ENCODE measurements at places on chromosomes 3 and 15.

GRCh38 chr3:17038141-17038540, 153.4 kb downstream of the PLCL2 start:
- DNase-seq = no peak

GRCh38 chr3:79497447-79498111, 270.2 kb downstream of the ROBO1 start:
- DNase-seq = no peak

GRCh38 chr15:62931650-62932049, 110.9 kb upstream of the TPM1 start:
- no peak for DNase-seq

GRCh38 chr3:160668454-160668853, 8.5 kb upstream of the ARL14 start:
- no peak for DNase-seq

DNA sequence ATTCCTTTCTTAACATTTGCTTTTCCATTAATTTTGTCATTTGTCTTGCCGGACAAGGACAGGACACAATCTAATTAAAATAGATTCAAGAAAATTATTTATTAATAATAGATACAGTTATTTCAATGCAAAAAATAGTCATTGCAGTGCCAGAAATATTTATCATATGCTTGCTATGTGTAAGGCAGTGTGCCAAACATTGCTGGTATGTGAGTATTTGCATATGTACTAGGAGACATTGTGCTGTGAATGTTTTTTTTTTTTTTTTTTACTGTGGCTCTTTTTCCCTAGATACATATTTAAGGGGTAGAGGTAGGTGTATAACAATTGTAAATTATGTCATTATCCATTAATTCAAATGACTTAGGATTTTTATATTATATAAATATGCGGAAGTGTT, 23.3 kb downstream of the SPRED1 start:
- no peak for DNase-seq

- DNase-seq = no peak
These were observed 60.5 kb downstream of the ITGB5 start for GRCh38 chr3:124826703-124827102.

DNA sequence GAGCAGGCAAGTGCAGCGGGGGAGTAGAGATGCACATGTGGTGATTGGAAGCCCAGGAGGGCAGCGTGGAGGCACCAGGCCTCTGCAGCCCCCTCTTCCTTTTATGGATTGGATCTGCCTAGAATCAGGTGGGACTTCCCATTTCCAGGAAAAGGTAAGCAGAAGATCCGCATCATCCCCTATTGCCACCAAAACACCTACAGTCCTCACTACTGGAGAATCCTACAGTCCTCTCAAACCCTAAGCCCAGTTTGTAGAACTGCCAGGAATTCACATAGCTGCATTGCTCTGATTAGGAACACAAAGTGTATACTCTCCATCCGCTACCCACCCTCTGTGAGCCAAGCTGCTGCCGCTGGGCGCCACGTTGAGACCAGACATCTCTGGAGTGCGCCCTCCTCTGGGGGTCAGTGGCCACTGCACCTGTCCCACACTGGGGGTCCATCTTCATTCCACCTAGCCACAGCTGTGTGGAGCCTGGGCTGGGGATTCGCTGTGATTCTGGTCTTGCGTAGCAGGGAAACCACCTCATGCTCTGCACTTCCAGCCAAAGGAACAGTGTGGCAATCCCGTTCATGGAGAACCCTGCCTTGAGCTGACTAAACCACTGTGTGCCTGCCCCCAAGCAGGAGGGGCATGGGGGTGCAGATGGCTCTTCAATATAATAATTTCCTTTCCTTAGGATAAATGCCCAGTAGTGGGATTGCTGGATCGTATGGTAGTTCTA, 88.9 kb upstream of the PTX3 start:
- DNase-seq = no peak

- DNase-seq = no peak
These were observed 28.6 kb upstream of the SEMA3F start for GRCh38 chr3:50126287-50127211.

DNA sequence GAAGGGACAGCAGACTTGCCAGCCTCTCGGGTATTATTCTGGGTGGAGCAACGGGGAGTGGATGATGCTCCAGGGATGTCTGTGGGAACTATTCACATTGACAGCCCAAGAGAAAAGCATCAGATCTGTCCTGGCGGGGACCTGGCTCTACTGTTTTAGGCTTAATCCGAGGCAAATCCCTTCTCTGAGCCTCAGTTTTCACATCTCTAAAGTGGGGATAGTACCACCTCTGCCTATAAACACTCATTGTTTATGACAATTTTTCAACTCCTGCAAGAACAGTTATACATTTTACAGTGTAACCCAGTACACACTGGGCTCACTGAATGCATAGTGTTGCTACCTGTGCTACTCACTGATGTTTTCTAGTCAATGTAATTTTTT, 9.3 kb downstream of the PDIA5 start:
- DNase-seq = no peak

GRCh38 chr3:10226293-10226692, 22.0 kb upstream of the TATDN2 start:
- no peak for DNase-seq

GRCh38 chr3:160210799-160211221, 14.4 kb upstream of the C3orf80 start:
- no peak for DNase-seq

- DNase-seq = no peak
These were observed 23.5 kb downstream of the KIF9 start for GRCh38 chr3:47259114-47259513.

DNA sequence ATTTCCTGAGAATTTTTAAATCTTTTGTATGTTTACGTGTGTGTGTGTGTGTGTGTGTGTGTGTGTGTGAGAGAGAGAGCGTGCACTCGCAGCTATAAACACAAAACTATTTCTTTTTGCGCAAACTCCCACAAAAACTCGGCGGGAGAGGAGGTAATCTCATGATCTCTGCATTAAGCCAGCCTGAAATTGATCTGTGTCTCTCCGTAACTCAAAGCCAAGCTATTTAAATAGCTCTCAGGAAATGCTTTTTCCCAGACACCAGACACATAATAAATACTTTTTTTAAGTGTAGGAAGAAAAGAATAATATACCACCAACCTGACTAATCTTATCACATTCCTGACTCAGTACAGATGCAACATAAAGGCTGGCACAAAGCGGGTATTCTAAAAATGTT, 226.8 kb downstream of the MAGI1 start:
- no peak for DNase-seq

- no peak for DNase-seq
These were observed 51.0 kb downstream of the CHDH start for GRCh38 chr3:53795176-53795575.

GRCh38 chr15:91526424-91526823, 327.1 kb upstream of the SLCO3A1 start:
- no peak for DNase-seq

DNA sequence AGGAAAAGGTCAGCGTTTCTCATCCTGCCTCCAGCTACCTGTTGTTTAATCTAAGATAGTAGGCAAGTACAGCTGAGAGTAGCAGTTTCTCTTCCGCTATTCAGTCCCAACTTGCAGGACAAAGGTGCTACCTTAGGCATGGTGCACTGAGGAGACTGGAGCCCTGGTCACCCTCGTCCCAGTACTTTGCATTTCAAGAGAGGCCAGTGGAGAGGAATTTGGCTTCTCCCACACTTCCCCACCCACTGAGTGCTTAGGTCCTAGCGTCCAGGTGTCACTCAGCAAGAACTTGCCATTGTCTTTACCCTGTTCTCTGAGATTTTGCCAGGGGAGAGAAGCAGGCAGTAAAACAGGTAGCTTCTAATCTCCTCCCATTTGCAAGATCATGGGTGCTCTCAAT, 12.5 kb upstream of the RPN1 start:
- no peak for DNase-seq

- no peak for DNase-seq
These were observed 267.7 kb downstream of the XXYLT1 start for GRCh38 chr3:195003006-195003892.

DNA sequence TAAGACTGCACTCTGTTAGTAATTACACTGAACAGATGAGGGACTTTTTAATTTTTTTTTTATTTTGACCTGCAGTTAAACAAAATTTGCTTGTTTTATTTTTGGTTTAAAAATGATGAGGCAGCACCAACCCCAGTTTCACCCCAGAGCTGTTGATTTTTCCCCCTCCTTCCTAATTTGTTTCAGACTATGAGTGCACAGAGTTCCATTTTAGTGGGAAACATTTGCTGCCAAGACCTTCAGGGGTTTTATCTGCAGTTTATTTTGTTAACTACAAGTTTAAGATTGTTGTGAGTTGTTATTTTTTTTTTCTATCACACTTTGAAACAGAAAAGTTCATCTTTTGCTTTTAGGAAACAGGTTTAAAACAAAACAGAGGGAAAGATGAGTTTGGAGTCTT, 455.9 kb upstream of the NR2F2 start:
- no peak for DNase-seq

DNA sequence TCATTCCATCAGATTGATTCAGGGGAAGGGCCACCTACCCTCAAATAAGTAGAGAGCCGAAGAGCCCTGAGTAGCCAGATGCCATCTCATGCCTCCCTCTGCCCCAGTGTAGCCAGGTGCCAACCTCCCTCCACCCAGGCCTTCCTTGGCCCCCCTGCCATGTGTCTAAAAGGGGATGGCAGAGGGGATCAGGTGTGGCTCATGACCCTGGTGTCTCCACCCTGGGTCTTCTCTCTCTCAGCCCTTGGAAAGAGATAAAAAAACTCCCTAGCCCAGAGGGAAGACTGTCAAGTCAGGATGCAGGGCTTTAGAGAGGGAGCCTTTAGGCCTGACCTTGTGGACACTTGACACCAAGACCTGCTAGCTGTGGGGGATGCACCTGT, 5.2 kb downstream of the GRM2 start:
- DNase-seq = no peak

DNA sequence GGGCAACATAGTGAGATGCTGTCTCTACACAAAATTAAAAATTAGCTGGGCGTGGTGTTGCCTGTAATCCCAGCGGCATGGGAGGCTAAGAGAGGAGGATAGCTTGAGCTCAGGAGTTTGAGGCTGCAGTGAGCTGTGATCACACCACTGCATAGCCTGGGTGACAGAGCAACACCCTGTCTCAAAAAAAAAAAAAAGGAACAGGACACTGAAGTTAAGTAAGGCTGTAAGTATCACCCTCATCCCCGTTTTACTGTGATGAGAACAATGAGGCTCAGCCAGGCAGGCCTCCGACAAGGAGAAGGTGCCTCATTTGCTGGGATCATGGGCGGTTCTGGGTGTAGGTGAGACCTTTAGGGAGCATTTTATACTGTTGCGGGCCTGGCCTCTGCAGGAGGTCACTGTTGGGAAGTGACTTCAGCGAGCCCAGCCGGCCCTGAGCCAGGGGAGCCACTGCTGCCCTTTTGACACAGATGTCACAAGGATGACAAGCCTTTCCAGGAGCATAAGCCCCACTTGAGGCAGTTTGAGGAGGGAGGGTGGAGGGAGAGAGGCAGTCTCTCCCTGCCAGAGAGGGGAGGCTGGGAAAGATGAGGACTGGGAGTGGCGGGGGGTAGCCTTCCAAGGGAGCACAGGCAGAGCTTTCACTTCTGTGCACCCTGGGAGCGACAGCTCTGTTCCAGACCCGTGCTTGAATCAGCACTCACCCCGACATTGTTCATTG, 30.8 kb downstream of the IRAK2 start:
- DNase-seq = no peak
